GM23248 (cell line): ENCODE measurements at places on chromosomes 16 and 17. TPM values are rescaled to one million over a fixed set of nuclear protein-coding genes. Genes with fewer than 3 reads are reported as not detected.

MSLN gene
- total RNA-seq, result not detected in 2 replicates

C17orf100 gene
- 0.63 and 0.86 TPM in 2 replicates for total RNA-seq

DNA sequence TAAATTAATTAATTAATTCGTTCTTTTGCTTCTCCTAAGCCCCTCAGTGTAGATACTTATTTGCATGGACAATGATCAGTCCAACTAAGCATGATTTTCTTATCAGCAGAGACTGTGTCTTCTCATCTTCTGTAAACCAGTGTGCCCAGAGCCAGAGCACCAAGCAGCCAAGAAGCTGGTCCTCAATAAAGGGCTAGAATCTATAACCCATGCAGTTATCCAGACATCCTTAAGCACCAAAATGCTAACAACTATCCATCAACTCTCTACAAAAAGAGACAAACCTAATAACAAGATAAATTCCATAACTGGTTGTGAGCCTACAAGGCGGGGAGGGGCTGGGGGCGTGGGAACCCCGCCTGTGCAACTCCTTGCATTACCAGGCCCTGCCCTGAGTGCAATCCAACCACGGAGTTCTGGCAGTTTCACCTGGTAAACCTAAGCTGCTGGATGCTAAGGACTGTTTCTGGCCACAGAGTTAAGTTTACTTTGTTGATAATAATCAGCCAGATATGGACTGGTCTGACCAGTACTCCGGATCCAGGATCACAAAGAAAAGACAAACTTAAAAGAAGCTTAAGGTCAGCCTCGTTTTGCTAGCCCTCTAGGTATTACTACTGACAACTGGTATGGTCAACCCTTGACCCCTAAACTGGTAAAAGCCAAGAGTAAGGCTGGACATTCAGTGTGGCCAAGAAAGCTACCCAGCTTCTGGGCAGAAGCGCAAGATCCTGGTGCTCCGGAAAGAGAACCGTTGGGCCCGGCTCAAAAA lies 51.5 kb downstream of the ZFHX3 start:
- H3K27me3 ChIP-seq, result no peaks in the 10 kb centered on the region
- no peak for DNase-seq
- no peaks in the 10 kb centered on the region for H3K36me3 ChIP-seq
- no peak overlapping the region for H3K27ac ChIP-seq
- H3K4me1 ChIP-seq, result peaks cover 23% of the 10 kb centered on the region

GRCh38 chr16:75138636-75139035 lies 9.7 kb upstream of the ZFP1 start:
- peak; percentile 9 for DNase-seq
- H3K4me3 ChIP-seq, result no peak overlapping the region
- no peaks in the 10 kb centered on the region for H3K4me1 ChIP-seq
- H3K27ac ChIP-seq, result no peak overlapping the region
- no peaks in the 10 kb centered on the region for H3K36me3 ChIP-seq
- H3K27me3 ChIP-seq, result no peaks in the 10 kb centered on the region

- H3K27me3 ChIP-seq, result no peaks in the 10 kb centered on the region
- H3K27ac ChIP-seq, result no peak overlapping the region
- H3K4me3 ChIP-seq, result no peak overlapping the region
- H3K36me3 ChIP-seq, result 0 out of 2 replicates have a peak, but pooled peaks cover 3% of the 10 kb centered on the region
- no peak for DNase-seq
Observed at GRCh38 chr16:10566613-10567012, 13.8 kb downstream of the EMP2 start.
